ENCODE measurements at places on chromosomes 3 and 15.

GRCh38 chr3:13161021-13161759, 88.0 kb upstream of the IQSEC1 start:
- no peak for DNase-seq

GRCh38 chr3:14489641-14490040, 50.5 kb downstream of the GRIP2 start:
- no peak for DNase-seq

GRCh38 chr3:104805042-104805441, 561.7 kb upstream of the ALCAM start:
- no peak for DNase-seq

DNA sequence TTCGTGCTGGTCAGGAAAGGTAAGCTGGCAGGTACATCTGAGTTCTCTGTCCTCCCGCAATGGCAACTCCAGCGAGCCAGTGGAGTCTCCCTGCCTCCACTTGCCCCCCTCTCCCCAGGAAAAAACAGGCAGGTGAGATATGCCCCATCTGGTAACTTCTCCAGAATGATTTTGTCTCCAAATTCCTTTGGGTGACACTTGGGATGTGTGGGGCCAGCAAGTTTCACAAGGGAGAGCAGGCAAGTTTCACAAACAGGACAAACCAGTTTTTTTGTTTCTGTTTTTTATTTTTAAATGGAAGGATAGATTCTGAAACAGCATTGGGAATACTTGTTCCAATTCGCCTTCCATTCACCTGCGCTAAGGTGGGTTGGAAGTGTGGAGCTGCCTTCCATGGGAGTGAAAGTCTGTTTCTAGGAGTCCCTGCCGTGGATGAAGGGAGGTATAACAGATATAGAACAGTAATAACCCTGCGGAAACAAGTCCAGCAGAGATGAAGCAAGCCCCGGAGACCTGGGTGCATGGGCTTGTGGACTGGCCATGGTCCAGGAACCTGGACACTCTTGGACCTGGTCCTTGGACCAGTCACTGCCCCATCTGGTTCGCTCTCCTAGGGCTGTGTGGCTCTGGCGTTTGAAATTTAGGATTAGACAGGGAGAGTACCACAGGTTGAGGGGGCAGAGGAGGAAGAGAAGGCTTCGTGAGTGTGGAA, 22.9 kb upstream of the KIF23 start:
- DNase-seq, result no peak

DNA sequence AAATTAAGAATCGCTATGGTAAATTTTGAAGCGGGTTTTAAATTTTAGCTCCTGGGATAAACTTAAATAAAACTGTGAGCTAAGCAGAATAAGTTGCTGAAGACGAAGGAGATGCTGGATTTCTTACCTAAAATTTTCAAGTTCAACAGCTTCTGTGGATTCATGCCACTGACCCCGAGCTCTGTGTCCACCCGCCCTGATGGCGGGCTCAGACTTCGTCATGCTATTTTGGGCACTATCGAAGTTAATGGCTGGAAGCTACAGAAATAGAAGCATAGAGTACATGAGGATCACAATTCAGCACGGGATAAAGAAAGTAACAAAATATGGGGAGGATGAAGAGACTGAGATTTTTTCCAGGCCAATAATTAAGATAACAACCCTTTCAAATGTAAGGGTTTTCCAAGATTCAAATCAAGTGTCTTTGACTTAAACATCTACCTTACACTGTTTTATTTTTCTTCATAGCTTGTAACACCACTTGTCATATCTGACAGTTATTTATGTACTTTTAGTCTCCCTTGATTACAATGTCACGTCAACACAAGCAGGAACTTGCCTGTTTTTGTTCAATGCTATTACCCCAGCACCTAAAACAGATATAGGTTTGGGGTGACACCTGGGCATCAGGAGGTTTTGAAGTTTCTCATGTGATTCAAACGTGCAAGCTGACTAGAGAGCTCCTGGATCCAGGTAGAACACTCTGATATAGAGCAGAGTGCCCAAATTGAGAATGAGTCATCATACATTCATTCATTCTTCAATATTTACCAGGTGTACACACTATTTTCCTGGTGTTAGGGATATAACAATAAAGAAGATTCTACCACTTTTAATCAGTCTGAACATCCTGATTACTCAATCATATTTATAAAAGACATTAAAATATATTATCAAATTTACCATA, 23.0 kb downstream of the NEK10 start:
- DNase-seq, result no peak
